HTR-8/SVneo (cell line): ENCODE measurements at places on chromosomes 12 and 14.

DNA sequence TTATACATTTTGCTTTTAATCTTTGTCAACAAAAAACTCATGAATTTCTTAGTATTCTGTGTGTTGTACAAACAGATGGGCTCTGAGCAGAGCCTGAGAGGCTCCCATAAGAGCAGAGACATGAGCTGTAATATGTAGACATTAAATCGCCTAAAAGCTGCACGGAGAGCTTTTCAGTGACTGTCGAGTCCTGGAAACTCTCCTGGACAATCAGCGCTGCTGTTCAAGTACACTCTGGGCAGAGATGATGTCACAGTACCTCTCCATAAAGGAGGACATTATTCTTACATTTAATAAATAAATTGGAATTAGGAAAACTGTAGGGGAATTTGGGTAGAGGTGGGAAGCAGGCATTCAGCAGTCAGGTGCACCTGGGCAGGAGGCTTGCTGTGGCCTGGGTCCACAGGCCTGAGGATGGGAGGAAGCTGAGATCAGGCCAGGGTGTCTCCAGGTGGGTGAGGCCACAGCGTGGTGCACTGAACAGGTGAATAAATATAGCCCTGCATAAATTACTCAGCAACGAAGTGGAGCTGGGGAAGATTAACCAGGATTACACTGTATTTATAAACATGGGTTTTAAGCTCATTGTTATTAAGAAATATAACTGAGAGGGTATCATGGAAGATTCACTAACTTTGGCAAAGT is 13.3 kb upstream of the TCL1A start:
- no peak for DNase-seq

GRCh38 chr12:121576851-121577391 is 3.9 kb downstream of the KDM2B start:
- DNase-seq = no peak

DNA sequence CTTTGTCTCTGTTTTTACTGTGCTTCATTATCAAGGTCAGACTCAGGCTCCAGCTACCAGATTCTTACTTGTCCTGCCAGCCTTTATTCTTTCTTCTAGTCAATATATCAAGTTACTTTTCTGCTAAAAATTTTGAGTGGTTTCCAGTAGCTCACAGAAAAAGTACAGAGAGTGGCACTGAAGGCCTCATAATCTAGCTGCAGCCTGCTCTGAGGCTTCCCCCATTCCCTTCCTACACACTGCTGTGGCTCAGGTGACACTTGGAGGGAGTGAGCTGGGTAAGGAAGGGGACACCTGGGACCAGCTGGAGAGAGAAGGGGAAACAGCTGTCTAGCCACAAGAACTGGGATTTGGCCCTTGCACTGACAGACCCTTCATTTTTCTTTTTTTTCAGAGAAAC is 25.4 kb downstream of the TTC6 start:
- no peak for DNase-seq

DNA sequence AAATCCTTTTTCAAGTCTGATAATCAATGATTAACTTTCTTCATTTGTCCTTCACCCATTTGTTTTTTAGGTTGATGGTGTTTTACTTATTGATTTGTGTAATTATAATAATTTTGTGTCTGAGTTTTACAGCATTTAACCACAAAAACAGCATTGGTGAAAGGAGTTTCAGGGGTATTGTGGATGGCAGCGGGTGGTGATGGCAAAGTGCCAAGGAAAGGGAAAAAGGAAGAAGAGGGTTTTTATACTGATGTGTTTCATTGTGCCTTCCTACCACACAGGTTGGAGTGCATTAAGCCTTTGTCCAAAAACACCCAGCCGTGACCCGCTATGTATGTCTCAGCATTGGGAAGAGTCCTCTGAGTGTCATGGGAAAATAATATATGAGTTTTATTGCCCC is 150.3 kb downstream of the DAD1 start:
- DNase-seq = no peak

DNA sequence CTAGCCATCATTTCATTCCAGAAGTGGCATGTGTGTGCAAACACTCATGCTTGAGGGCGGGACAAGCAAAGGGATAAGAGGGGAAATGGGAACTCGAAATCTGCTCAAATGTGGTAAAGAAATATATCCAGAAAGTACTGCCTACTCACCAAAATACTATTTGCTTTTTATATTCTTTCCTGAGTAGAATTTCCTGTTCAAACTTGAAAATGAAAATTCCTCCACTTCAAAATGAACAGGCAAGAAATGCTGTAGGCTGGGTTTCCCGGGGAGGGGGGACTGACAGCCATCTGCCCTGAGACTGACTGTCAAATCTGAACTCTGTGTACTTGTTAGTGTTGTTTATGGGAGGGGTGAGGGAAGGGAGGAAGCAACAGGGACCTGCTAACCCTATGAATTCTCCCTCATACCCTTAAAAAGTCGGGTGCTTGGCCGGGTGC is 34.6 kb downstream of the NTF3 start:
- DNase-seq = no peak
